B cell (primary cell): ENCODE measurements at places on chromosomes 12 and 14. TPM values are rescaled to one million over a fixed set of nuclear protein-coding genes. Genes with fewer than 3 reads are reported as not detected.

- peak; percentile 63 for DNase-seq
Measured at GRCh38 chr12:9751204-9752144, 9.2 kb downstream of the CD69 start.

DNA sequence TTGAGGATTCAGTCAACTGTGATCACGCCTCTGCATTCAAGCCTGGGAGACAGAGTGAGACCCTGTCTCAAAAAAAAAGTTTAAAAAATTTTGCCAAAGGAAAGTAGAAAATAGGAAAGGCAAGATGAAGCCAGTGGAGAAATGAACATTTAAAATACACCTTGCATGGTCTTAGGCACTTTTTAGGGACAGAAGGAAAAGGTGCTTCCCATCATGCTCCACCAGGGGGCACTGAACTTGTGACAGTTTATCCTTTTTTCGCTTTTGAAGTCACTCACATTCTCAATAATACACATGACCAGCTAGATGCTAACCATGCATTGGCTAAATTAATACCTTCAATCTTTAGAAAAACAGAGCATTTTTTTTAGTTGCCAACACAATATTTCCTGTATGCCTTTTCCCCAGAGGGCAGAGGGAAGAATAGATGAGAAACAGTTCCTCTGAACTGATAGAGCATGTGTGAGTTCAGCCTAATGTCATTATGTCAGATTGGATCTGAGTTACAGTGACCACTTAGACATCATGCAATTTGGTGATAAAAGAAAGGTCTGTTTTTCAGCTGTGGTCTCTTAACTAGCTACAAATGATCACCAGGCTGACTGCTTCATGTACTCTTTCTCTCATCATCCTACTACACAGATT is 221.8 kb upstream of the SSTR1 start:
- peak; percentile 2 for DNase-seq

- DNase-seq, result no peak
Measured at GRCh38 chr14:89574420-89574819, 157.4 kb upstream of the FOXN3 start.

- no peak for DNase-seq
Measured at GRCh38 chr12:83919081-83919480, 993.5 kb downstream of the SLC6A15 start.

GRCh38 chr12:87152841-87153528 is 876.2 kb downstream of the C12orf50 start:
- DNase-seq, result no peak

DNA sequence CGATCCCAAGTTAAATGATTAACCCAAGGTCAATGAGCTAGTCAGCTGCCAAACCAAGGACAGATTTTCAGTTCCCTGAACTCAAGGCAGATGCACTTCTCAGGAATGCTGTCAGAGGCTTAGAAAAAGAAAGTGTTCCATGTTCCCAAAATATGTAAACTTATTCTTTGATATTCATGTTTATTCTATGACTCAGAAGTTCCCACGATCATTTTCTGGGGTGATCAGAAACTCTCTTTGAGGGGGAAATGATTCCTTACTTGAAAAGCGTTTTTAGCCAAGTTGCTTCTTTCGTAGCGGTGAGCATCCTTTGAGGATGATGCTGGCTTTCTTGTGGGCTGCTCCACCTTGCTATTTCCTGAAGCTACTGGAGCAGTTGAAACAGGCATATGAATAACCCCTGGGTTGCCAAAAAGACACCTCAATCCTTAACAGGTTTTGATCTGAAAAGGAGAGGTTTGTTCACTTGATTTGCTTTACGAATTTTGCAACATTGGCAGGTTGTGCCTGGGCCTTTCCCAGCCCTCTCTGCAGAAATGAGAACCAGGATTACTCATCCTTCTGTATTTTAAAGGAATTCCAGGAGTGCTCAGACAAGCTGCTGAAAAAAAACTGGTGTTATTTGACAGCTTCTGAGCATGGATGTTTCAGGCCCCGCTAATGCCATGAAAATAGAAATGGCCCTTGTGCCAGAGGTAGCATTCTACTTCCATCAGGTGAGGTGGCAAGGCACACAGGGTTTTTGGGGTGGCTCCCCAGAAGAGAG is 121.4 kb upstream of the HIF1A start:
- DNase-seq, result no peak

GRCh38 chr12:97301576-97301975 is 161.0 kb upstream of the RMST start:
- DNase-seq, result no peak

- no peak for DNase-seq
Measured at GRCh38 chr12:53050426-53051057, 677 bp downstream of the TNS2 start.

- DNase-seq, result peak; percentile 54
Measured at GRCh38 chr12:124680863-124681778, 113.7 kb upstream of the NCOR2 start.

DNA sequence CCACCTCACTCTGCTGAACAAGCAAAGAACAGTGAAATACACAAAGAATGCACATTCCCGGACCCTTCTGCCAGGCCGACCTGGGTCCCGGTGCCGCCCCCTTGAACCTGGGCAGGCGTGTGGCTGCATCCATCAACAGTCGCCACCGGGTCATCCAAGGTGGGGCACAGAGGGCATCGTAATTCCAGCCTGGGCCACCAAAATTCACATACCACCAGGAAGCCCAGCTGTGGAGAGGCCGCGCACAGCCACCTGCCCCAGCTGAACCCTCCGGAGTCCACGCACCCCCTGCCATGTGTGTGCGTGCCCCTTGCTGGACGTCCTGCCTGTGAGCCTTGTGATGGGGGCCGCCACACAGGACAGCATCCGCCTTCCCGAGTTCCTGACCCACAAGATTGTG is 85.7 kb downstream of the NOC4L start:
- no peak for DNase-seq

The TROAP gene
- total RNA-seq, result 1.0 and 1.7 TPM in 2 replicates

The TPPP2 gene
- not detected in 2 replicates for total RNA-seq

The MYH6 gene
- total RNA-seq, result not detected in 2 replicates

The TIMM9 gene
- total RNA-seq, result 23.8 and 27.7 TPM in 2 replicates

The DLK1 gene
- not detected in 2 replicates for total RNA-seq

The NRIP2 gene
- not detected in 2 replicates for total RNA-seq

The KRT76 gene
- not detected in 2 replicates for total RNA-seq

The PLD4 gene
- total RNA-seq, result 49.9 and 51.0 TPM in 2 replicates
